ENCODE measurements at places on chromosomes 2 and 18.

DNA sequence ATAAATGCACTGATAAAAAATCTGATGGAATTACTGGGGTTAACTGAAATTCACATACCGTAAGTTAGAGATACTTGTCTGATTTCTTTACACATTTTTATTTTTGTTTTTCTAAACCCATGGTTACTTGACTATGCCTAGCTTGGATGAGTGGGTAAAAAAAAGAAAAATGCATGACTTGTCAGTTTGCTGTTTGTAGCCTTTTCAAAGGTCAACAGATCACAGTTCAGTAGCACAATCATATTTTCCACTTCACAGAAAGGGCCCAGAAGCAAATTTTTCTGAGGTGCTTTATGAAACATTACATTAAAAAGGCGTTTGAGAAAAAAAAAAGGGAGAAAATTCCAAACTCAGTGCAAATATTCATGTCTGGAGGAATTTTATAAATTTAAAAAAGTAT is 16.4 kb downstream of the SLC16A14 start:
- no peak for DNase-seq

DNA sequence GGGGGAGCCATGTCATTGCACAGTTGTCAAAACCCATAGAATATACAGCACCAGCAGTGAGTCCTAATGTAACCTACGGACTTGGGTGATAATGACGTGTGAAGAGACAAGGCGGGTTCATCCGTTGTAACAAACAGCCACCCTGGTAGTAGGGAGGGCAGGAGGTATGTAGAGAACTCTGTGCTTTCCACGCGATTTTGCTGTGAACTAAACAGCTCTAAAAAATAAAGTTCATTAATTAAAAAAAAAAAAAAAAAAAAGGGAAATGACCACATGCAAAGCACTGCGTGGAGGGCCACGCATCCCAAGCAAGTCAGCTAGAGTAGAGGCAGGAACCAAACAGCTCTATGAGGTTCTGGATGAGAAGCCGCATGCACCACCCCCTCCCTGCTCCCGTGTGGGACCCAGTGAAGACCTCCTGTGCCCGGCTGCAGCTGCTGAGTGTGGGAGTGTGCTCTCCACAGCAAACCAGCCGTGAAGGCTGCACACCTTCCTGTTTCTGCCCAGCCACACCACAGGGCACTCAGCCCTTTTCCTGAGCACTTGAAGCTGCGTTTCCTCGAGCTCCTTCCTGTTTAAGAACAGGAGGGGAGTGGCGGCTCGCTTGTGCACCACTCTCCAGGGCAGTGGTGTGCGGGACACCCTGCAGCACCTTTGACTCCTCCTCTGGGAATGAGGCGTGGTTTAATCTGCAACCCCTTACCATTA is 65.6 kb downstream of the ODC1 start:
- no peak for DNase-seq

GRCh38 chr18:30192216-30192615 is 850.3 kb downstream of the DSC3 start:
- DNase-seq = no peak

GRCh38 chr18:62850619-62851306 is 135.4 kb downstream of the PHLPP1 start:
- DNase-seq = no peak

- DNase-seq = no peak
Measured at GRCh38 chr2:105400138-105400540, 1.3 kb upstream of the FHL2 start.

DNA sequence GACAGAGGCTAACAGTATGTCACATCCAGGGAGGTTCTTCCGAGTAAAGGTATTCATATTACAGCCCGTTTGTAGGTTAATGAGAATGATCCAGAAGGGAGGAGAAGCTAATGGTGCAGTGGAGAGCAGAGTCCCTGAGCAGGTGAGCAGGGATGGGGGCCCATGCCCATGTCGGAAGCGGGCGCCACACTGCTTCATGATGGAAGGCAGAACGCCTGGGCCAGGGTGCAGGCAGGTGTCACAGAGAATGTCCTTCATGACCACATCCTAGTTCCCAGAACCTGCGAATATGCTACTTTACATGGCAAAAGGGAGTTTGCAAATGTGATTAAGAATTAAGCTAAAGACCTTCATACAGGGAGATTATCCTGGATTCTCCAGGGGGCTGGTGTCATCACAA is 4.0 kb downstream of the HES6 start:
- DNase-seq = no peak

GRCh38 chr2:142598846-142599245 is 278.6 kb upstream of the KYNU start:
- no peak for DNase-seq

DNA sequence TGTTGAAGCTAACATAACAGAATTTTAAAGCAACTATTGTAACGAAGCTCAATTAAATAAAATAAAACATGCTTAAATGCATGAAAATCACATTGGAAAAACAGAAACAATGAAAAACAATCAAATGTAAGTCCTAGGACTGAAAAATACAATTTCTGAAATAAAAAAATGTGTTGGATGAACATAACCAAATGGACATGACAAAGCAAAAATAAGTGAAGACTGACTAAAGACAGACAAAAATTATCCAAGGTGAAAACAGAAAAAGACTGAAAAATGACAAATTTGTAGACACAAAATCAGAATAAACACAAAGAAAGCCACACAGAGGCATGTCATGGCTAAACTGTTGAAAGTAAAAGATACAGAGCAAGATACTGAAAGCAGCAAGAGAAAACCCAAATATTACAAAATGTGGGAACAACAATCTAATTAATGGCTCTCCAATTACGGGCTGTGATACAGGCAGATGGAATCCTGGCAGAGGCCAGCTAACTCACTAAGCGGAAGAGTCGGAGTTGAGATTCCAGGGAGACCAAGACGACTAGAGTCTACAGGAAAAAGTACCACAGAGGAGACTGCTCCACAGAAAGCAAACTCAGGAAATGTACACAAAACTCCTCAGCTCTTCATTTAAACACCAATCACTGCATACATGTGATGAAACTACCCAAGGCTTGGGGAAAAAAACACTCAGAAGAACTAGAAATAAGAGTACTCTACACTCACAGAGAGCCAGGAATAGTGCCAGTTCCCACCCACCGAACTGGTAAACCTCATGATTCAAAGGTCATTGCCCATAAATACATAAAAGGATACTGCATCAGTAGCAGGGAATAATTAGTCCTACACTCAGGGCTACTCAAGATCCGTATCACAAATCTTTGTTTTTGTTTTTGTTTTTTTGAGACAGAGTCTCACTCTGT is 83.6 kb downstream of the ATAD2B start:
- DNase-seq = no peak

DNA sequence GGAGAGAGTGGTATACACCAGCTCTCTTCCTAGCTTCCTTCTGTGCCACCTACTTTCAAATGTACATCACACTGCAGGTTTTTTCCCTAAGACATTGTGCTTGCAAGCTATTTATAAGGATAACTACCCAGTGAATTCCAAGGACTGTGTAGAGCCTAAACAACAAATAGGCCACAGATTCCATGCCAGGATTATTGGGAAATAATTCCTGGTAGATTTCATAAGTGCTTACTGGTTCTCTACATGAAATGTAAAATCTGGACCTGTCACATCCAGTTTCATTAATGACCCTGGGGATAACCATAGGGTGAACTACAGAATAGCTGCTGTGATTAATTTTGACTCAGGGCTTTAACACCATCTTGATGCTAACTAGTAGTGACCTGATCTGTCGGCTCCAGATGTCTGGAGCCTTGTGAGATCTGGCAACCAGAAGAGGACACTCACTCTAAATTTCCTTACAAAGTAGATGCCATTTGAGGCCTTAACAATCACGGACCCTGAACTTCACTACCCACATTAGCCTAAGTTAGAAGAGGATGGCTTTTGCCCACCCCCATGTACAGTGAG is 34.3 kb upstream of the LGALSL start:
- no peak for DNase-seq

GRCh38 chr2:171515672-171516298 is 6.5 kb upstream of the CYBRD1 start:
- no peak for DNase-seq

All from activated CD8-positive, alpha-beta memory T cell treated with anti-CD3 and anti-CD28 coated beads for 4 hours (primary cell).